ENCODE measurements at places on chromosomes 12 and 14. TPM values are rescaled to one million over a fixed set of nuclear protein-coding genes. Genes with fewer than 3 reads are reported as not detected.

Gene CLEC9A
- total RNA-seq = not detected

Gene ZFP36L1
- 233 TPM for total RNA-seq

Gene SLC38A4
- not detected for total RNA-seq

Gene KRT77
- not detected for total RNA-seq

Gene SDR9C7
- not detected for total RNA-seq

Gene SGPP1
- 24.6 TPM for total RNA-seq

Gene MMP19
- 72.9 TPM for total RNA-seq

Gene CD4
- total RNA-seq = 22.3 TPM

Gene TMEM233
- 2.7 TPM for total RNA-seq

Gene PTPN21
- 38.6 TPM for total RNA-seq

Gene ALX1
- not detected for total RNA-seq

Gene NELL2
- total RNA-seq = 6.0 TPM

Gene CPNE6
- total RNA-seq = 1.3 TPM

Gene RNU4-1
- not detected for total RNA-seq

Gene ATL1
- total RNA-seq = 9.5 TPM

Gene KRT83
- not detected for total RNA-seq

Gene HOXC4
- not detected for total RNA-seq

Gene FAM186B
- total RNA-seq = 0.54 TPM

Gene FIGNL2
- not detected for total RNA-seq

Gene TSHR
- not detected for total RNA-seq

Gene C14orf39
- total RNA-seq = not detected

Gene NOVA1
- 11.0 TPM for total RNA-seq

Gene STAC3
- 0.56 TPM for total RNA-seq

Gene AHSA1
- 128 TPM for total RNA-seq

Gene TCP11L2
- 23.1 TPM for total RNA-seq

Gene AQP6
- total RNA-seq = not detected

Gene GARIN6
- total RNA-seq = not detected

Gene ENDOU
- 0.49 TPM for total RNA-seq

Measured in thoracic aorta (tissue), 2 donors.